ENCODE measurements at places on chromosomes 3 and 15.

DNA sequence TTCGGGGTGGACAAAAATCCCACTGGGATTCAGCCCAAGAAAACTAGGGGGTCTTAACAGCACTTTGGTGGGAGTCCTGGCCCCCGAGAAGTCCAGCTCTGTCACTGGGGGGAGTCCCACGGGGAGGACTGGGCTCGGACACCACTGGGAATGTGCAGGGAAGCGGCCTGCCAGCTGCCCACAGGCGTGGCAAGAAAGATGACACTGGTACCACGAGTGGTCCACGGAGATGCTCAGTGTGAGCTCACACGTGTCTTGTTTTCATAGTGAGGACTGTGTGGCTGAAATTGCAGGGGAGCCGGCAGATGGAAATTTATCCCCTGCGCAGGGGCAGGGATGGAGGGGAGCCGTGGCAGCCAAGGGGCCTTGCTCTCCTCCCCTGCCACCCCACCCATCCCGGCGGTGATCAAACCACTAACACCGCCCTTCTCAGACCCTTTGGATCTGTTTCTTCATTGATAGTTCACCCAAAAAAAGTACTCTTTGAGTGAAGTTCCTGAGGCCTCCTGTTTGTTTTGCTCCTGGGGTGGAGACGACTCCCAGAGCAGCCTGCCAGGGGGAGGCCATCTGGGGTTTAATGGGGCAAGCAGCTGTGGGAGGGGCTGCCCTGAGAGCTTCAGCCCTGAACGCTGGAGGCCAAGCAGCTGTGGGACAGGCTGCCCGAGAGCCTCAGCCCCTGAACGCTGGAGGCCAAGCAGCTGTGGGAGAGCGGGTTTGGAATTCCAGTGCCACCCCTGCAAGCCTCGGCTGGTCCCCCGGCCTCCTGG is 130.9 kb downstream of the LRRK1 start:
- no peak for DNase-seq

GRCh38 chr3:111047812-111048435 is 23.7 kb upstream of the NECTIN3 start:
- no peak for DNase-seq

DNA sequence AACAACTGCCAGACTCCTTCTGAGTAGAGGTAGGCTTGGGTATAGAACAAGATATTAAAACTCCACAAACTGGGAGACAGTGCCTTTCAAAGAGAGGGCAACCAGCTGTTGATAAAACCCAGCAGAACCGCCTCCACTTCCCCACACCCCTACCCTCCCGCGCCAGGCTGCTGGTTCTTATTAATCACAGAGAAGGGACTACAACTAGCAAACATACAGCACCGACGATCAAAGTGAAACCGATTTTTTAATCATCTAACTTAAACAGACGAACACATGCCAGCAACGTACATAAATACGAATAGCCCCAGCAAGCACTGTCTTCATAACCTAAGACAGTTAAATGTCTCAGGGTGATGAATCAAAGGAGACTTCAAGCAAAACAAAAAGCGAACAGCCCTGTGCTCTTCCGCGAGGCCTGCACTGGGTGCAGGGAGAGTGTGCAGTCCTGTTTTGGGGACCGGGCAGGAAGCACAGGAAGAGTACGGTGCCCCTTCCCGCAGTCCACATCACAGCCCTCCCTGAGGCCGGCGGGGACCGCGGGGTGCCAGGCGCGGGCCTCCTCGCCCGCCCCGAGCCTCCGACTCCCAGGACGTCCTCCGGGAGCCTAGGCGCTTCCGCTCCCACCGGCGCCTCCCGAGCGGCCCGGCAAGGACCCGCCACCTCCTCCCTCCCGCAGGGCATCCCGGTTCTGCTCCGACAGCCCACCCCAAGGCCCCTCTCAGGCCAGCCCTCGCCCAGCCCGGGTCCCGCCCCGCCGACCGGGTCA is 75.1 kb upstream of the VGLL4 start:
- no peak for DNase-seq

DNA sequence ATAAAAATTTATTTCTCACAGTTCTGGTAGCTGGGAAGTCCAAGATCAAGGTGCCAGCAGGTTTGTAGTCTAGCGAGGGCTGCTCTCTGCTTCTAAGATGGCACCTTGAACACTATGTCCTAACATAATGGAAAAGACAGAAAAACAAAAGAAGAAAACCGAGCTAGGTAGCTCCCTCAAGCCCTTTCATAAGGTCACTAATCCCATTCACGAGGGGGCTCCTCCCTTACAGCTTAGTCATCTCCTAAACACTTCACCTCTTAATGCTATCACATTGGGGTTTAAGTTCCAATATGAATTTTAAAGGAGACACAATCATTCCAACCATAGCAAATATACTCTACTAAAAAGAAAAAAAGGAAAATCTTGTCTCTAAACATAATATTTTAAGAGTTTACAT is 23.6 kb downstream of the GOLGA6D start:
- DNase-seq = no peak

DNA sequence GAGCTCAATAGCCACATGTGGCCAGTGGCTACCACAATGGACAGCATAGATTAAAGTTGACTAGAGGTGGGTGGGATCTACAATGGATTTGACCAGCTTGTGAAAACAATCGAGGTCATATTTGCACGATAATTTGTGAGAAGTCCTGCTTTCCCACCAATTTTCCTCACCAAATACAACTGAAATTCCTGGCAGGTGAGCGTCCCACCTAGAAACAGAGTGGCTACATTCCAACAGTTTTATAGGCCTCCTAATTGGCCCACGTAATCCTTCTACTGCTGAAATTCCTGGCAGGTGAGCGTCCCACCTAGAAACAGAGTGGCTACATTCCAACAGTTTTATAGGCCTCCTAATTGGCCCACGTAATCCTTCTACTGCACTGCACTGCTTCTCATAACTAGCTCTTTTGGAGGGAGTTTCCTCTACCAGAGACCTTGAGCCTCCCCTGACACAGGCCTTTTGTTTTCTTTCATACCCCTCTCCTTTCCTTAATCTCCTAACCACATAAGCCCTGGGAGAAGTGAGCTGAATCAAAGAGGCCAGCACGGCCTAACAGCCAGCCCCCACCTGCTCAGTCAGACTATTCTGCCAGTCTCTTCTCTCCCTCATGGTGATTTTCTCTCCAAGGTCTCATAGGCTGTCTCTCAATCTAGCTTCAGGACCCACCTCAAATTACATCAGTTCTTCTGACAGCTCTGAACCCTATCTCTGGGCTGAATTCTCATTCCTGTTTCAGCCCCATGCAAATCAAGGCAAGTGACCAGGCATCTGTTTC is 80.2 kb downstream of the BFSP2 start:
- DNase-seq = no peak

GRCh38 chr15:55552926-55553325 is 35.2 kb downstream of the PYGO1 start:
- no peak for DNase-seq

DNA sequence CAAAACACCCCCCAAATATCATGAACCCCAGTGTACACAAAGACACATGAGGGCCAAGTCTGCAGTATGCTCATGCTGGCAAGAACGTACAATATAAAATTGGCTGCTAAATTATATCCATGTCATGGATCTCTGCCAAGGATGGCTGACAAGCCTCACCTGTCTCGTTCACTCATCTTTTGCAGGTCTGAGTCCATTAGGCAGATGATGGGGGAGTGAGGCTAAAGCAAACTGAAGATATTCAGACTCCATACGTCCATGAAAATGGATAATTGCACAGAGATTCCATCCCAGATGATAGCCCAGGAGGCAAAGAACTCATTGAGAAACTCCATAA is 122.3 kb upstream of the PTPRG start:
- DNase-seq = no peak

DNA sequence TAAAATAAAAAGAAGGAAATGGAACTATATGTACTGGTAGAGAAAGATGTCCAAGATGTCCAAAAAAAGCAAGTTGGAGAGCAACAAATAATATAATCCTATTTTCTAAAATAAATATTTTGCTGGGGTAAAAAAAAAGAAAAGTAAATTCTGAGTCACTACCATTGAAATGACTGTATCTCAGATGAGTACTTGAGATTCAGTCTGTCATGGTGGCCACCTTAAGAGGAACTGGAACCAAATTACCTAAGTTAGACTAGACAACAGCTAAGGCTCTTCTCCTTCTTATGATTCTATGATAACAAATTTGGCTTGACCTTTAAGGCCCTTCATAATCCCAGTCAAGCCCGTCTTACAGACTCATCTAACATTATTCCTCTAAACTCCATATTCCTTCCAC is 270.6 kb upstream of the HES1 start:
- no peak for DNase-seq

DNA sequence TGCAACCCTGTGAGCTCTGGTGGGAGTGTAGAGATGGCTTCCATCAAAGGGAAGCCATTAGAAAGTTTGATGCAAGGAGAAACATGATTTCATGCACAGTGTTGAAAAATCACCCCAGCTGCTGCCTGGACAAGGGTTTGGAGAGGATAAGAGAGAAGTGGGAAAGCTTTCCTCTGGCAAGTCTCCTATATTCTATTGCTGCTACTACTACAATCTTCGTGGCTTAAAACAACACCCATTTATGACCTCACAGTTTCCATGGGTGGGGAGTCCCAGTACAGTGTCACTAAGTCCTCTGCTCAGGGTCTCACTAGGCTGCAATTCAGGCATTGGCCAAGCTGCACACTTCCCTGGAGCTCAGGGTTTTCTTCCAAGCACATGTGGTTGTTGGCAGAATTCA is 229.3 kb downstream of the TAFA4 start:
- DNase-seq = no peak

- no peak for DNase-seq
Observed at GRCh38 chr3:10946526-10946925, 46.0 kb upstream of the SLC6A1 start.

DNA sequence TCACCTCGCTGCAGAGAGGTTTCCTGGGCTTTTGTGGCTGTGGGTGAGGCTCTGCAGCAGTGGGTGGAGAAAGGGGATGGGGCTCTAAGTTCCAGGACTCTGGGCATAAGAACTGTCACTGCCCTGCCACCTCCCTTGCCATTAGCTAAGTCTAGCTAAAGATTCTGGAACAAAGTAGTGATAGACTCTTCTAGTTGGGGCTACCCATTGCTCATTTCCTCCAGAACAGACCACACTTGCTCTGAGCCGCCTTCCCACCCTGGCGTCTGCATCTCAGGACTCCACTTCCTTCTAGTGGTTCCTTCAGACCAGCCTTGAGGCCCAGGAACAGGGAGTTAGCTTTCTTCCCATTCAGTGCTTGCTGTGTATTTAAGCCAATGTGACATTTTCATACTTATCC is 7.5 kb downstream of the ARHGAP31 start:
- no peak for DNase-seq

GRCh38 chr3:188581365-188581764 is 427.4 kb downstream of the LPP start:
- DNase-seq = no peak

DNA sequence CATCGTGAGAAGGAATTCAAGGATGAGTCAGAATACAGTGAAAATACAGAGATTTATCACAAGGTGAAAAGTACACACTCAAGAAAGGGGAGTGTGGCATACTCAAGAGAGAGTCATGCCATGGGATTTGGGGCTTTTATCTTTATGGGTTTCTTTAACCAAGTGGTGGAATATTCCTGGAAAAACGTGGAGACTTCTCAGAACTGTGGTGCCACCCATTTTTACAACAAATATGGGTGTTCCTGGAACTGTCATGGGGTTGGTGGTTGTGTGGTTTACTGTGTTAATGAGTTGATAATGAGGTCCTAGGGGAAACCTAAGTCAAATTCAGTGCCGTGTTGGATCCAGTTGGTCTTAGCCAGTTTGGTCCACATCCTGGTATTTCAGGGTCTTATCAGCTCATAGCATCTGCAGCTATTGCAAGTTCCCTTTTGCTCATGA is 497.2 kb downstream of the GABRG3 start:
- no peak for DNase-seq

DNA sequence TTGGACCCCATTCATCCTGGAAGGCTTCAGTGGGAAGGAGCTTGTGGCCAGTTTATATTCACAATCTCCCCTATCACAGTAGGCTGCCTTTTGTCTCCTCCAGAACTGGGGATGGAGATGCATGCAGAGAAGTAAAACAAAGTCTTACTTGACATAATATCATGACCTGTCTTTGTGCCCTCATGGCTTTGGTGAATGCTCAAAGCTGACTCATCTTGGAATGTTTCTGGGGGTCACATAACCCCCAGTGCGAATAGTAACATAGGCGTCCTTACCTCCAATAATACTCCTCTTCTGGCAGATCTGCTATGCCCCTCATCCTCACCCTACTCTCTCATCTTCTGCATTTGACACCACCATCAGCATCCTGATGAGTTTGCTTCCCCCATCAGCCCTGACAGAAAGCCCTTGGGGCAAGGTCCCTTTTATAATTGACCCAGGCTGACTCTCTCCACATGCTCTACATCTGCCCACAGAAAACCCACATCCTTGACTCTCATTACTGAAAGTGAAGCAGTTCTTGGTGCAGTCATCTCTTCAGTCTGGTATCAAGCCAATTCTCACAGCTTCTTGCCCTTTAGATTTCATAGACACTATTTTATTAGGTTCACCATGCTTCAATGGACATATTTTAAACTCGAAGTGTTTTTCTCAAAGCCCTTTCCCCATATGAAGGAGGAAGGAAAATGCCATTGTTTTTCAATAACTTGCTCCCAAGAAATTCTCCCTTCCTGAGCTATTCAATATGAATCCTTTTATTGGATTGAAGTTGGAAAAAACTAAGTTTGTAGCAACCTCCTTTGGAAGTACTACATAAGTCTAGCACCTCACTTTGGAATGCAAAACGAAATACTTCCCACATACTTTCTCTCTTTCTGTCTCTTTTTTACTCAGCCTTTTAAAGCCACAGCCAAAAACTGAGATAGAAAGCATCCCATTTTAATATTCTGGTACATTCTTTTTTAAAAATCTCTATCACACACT is 36.6 kb downstream of the OSTN start:
- DNase-seq = no peak

DNA sequence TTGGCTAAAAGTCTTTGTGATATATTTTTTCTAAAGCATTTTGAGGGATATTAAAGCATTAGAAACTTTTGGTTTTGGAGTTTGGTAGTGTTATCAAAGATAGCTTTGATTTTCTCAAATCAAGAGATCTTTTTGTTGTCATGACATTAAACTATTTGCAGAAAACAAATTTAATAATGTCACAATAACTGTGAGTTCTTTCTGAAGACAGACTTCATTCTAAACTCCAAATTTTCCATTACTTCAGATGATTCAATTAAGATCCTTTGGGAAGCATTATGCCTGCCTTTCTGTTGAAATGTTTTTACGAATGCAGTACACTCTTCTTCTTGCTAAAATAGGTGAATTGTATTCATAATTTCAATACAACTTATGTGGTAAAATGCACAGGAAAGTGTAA is 145.4 kb downstream of the ALCAM start:
- no peak for DNase-seq

- DNase-seq = peak; percentile 81
Observed at GRCh38 chr3:94787734-94788270, 724.9 kb downstream of the NSUN3 start.

- no peak for DNase-seq
Observed at GRCh38 chr3:114645392-114645791, 351.6 kb downstream of the TIGIT start.

DNA sequence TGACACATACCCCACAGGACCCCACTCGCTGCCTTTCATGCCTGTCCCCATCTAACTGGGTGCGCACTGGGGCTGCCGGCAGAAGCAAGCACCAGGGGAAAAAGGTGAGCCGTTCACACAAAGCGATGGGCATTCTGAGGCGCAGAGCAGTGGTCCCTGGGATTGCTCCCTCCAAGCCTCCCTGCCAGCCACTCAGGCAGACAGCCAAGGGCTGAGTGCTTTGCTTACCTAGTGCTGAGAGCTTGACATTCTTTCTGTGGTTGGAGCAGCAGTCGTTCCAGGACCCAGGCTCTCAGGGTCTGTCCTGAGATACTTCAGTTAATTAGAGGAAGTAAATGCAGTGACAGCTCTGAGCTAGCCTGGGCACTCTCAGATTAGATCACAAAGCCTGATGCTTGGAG is 5.7 kb downstream of the ESYT3 start:
- DNase-seq = no peak

- no peak for DNase-seq
Observed at GRCh38 chr15:78460737-78461136, 22.7 kb downstream of the IREB2 start.
